ENCODE measurements at places on chromosomes 2 and 18. TPM values are rescaled to one million over a fixed set of nuclear protein-coding genes. Genes with fewer than 3 reads are reported as not detected.

FSIP2 gene
- total RNA-seq, result not detected

UGT1A10 gene
- not detected for total RNA-seq

PLGLB2 gene
- total RNA-seq, result 0.26 TPM

PKDCC gene
- total RNA-seq, result 5.4 TPM

M1AP gene
- 0.13 TPM for total RNA-seq

GALNT3 gene
- not detected for total RNA-seq

IL1B gene
- total RNA-seq, result 4.1 TPM

GPR39 gene
- total RNA-seq, result 6.9 TPM

KCNK3 gene
- total RNA-seq, result not detected

FKBP7 gene
- total RNA-seq, result 22.2 TPM

IL1F10 gene
- not detected for total RNA-seq

DNA sequence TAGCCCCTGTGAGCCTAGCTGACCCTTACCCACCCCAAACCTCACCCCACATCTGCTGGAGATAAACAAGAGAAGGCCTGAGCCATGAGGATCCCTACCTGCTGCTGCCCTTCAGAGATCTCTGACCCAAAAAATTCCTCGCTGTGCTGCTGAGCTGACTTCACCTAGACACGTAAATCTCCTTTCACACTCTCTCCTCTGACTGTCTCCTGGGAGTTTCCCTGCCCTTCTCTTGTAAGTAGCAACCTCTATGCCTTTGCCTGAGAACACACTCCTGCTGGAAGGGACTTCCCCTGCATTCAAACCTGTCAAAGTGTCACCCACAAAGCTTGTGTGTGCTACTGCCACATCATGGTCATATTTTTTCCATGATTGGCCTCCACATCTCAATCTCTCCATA lies 134.2 kb upstream of the NOL4 start:
- DNase-seq, result no peak

DNA sequence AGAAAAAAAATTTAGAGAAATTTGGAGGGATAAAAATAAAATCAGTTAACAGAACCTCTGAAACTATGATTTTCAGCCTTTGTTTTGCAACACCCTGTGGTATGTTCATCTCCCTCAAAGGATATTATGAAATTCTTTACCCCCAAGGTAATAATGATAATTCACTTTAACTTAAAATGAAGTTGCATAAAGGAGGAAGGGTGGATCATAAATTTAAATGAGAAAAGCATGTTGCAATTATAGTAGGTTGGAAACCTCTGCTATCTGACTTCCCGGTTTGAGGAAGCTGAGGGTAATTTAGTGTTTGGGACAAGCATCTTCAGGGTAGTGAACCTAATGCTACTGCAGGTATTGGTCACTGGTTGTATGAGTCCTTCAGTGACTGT lies 102.9 kb downstream of the BABAM2 start:
- no peak for DNase-seq

DNA sequence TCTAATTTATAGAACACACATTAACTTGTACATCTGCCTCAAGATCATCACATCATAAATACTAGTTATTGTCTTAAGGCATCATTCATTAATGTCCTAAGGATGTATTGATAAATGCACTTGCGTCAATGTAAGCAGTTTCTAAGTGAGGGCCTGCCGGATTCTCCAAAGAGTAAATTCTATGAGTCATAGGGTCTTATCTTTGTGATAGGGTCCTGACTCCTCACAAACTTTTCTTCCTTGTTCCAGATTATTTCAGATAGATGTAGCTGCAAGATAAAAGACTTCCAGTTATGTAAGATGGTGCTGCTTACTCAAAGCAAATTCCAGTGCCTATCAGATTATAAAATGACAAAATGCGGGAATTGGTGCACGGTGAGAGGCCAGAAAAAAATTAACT lies 315.0 kb upstream of the SLC39A10 start:
- DNase-seq, result no peak

DNA sequence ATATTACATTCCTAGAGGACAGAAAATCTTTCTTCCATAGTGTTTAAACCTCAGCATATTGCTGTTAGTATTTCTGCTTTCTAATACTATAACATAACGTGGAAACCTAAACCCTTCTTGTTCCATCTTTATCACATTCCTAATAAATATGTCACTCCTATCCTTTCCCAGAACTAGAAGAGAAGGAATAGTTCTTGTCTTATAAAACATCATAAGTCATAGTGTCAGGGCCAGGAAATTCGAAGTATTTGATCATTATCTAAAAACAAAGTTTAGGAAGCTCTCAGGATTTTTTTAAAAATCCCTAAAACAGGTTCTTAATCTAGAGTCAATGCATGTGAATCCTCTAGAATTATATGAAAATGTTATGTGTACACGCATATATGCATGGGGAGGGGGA lies 2.0 kb downstream of the NHEJ1 start:
- DNase-seq, result no peak

DNA sequence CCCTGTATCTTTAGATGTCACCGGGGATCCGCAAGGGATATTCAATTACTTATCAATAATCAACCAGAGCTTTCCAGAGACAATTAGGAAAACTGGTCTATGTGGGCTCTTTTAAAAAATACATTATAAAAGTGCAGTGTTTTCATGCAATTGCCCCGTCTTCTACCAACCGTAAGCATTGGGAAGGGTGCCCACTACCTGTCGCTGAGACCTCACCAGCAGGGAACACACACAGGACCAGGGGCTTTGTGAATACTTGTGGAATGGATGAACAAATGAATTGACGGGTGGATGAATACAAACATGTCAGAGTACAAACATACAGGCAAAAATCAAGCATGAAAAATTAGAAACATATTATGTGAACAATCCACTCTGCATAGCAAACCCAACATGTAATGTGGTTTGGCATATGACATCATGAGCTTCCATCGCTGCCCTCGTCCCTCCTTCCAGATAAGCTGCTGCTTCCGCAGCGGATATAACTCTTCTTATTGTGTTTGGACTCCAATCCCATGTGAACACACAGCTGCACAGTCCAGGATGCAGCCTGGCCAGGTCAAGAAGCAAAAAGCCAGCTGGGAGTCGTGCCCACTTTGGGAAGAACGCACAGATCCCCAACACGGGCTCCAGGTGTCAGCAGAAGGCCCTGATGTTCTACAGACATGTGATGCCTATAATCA lies 5.3 kb downstream of the FHL2 start:
- no peak for DNase-seq

DNA sequence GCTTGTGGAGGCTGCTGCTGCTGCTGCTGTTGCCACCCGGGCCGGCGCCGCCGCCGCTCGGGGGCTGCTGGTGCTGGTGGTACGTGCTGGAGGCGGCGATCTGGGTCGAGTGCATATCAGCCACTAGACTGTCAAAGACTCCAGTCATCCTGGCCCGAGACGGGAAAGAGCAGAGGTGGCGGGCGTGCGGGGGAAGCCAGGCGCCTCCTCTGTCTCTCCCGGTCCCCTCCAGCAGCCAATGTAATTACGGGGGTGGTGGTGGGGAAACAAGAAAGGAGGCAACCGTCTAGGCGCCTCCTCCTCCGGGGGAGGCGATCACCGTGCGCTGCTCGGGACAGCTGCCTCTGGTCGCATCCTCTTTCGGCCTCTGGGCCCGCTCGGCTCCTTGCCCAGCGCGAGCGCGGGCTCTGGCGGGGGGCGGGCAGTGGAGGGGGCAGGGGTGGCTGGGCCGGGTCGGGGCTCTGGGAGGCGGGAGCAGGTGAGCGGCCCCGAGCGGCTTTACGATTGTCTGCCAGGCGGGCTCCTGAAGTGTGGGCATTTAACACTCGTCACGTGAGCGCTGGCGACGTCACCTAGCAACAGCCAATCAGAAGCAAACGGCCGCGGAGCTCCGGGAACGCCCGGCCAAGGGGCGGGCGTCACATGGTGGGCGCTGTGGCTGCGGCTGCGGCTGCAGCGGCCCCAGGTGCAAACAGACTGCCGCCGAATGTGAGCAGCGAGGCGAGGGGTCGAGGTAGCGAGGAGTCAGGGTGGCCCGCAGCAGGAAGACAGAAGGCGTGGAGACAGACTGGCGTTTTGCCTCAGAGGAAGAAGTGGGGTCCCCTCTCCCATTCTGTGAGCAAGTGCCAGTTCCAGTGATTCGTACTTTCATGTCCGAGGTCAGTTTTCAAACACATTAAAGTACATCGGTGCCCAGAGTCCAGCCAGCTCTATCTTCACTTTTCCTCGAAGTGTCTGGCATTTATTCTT lies at the start of gene DLX2:
DLX2 (minus strand) TSS at position 510 of the 969 bp plus-strand sequence; CDS start at position 148, 362 bp downstream.
- peak; percentile 94 for DNase-seq

DNA sequence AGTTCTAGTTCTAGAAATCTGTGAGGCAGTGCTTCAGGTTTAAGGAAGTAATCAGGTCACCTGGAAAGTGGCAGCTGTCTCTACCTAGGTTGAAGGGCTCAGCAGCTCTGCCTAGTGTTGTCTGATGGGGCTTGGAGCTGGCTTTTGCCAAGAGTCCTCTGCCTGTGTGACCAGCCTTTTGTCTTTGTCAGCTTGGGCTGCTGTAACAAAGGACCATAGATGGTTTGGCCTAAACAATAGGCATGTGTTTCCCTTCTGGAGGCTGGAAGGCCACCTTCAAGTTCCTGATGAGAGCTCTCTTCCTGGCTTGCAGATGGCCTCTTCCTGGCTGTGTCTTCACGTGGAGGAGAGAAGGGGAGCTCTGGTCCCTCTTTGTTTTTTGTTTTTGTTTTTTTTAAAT lies 13.3 kb downstream of the UBE2F start:
- DNase-seq, result no peak

GRCh38 chr2:216235462-216235861 lies 126.3 kb downstream of the XRCC5 start:
- no peak for DNase-seq

DNA sequence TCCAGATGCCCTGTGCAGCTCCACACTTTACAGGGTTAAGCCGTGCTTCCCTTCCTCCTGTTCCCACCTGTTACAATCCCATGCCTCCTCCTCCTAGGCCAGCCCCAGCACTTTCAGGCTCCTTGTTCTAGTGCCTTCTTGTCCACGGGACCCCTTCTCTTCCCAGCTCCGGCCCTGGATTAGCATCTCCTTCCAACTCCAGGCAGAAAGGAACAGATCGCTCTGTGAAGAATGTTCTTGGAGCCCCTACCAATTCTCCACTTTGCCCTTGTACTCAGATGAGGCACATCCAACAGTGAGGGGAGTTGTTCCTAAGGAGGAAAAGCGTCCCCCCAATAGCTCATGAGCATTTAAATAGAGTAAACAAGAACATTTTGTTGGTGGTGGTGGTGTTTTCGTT lies 72.7 kb downstream of the CABLES1 start:
- no peak for DNase-seq

DNA sequence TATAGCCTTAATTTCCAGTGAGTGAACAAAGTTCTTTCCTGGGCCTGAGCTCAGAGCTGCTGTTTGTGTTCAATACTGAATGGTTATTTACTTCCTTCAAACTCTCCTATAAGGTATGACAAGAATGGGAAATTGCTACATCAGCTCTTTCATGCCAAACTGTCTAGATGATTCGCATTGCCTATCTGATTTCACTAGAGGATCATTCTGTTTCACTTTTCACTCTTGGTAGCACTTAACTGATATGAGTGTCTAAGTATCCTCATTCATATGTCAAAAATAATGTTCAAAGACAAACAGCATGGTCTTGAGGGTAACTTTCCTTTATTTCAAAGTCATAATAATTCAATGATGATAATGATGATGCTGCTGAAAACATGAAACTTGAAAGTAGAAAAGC lies 32.9 kb upstream of the SCG2 start:
- no peak for DNase-seq

GRCh38 chr2:63698786-63699548 lies 110.2 kb downstream of the MDH1 start:
- DNase-seq, result peak; percentile 92

GRCh38 chr2:1004398-1004797 lies 53.7 kb downstream of the SNTG2 start:
- DNase-seq, result no peak

DNA sequence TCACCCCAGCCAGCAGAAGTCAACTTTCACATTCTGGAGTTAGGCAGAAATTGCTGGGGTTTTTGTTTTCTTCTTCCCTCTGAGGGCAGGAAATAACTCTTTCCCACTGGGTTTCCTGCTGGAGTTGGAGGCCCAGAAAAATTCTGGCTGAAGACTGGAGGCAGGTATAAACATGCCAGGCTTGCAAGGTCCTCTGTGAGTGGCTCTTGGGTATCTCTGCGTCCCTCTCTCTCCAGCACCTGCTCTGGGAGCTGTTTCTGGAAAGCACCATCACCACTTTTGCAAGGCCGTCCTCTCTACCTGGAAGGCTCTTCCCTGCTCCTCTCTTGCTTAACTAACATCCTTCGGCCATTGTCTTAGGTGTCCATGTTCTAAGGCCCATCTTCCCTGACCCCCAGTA lies 91.0 kb downstream of the MCFD2 start:
- no peak for DNase-seq

DNA sequence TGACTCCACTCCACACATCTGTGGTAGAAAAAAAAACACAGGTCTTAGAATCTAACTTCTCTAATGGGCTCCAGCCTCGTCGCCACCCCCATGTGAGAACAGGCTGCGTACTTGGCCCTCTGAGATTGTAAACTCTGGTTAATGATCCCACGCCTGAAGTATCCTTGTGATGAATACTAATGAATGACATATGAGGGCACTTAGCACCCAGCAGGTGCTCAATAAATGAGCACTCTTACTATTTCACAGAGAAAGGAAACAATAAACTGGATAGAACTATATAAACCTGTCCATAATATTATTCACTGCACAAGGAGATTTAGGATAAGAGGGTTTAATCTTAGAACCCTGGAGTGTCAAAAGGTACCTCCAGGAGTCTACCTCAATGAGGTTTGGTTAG lies 310.1 kb upstream of the HNRNPA3 start:
- no peak for DNase-seq
